Epithelial cell of proximal tubule (primary cell): ENCODE measurements at places on chromosomes 2 and 18.
A peak's percentile ranks its signal among the peaks of the same experiment; 100 is the strongest.

GRCh38 chr2:101597347-101597944, 100.1 kb upstream of the MAP4K4 start:
- DNase-seq: no peak

- DNase-seq: no peak
Measured at GRCh38 chr2:111035830-111036441, 84.8 kb upstream of the BCL2L11 start.

GRCh38 chr2:179860255-179861026, 971 bp downstream of the ZNF385B start:
- no peak for DNase-seq

GRCh38 chr2:241814643-241815476, 5.9 kb downstream of the NEU4 start:
- no peak for DNase-seq

DNA sequence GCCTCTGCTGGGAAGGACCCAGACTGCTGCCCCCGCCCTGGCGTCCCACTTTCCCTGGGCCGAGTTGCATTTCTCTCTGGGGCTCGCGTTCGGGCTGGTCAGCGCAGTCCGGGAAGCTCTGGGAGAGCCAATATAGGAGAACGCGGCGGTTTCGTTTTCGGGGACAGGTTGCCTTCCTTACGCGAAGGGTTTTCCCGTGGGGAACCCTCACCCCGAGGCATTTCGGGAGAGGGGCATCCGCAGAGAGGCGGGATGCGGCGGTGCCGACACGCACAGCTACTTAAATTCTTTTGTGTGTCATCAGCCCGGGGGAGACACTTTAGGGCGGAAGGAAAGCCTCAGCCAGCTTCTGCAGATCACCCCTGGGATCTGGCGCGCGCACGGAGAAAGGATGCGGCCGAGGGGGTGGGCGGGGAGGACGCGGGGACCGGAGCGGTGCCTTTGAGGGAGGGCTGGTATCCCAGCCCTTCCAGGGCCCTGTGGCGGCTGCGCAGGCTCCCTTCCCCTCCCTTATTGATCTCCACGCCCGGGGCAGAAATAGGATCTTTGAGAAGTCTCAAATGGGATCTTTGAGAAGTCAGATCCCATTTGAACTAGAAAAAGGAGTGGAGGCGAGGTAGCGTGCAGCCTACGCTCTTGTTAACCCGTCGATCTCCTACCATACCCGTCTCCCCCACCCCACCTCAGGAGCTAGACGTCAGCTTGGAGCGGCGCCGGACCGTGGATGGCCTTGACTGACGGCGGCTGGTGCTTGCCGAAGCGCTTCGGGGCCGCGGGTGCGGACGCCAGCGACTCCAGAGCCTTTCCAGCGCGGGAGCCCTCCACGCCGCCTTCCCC, 1.2 kb downstream of the GATA6 start:
- no peak for DNase-seq

- no peak for DNase-seq
Measured at GRCh38 chr2:33494155-33494779, 17.8 kb downstream of the RASGRP3 start.

- no peak for DNase-seq
Measured at GRCh38 chr2:48906633-48907032, 151.1 kb upstream of the LHCGR start.

DNA sequence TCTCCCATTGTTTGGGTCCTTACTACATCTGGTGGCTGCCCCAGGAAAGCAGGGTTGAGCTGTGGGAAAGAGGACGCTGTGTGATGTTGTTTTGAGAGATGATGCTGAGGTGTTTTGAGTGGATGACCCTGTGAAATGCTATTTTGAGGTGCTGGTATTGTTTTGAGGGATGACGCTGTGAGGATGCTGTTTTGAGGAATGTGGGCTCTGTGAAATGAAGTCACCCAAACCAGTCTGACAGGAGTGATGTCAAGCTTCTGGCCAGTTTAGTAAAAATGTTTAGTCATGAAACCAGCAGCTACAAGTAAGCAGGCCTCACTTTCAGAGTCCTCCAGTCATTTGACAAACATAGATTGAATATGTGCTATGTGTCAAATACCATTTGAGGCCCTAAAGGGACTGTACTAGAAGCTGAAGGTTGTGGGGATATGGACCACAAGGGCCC, 16.1 kb upstream of the PUM2 start:
- no peak for DNase-seq

- no peak for DNase-seq
Measured at GRCh38 chr2:233473878-233474277, 92.7 kb downstream of the USP40 start.

DNA sequence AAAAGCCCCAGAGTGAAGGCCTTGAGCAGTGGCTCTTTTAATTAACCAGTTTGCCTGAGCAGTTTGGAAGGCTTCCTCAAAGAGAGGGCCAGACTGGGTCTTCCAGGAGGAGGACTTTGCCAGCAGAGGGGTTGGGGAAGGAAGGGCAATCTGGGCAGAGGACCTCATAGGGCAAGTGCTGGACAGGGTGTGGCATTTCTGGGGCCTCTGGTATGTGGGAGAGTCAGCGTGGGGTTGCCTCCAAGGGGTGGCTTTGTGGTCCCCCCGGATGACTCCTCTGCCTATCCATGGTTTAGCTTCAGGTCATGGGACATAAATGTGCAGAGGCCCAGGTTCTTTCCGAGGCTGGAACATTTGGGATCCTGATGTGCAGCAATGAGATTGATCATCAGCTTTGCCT, 12.6 kb downstream of the GLI2 start:
- DNase-seq: no peak

GRCh38 chr2:231399853-231400680, 4.6 kb downstream of the B3GNT7 start:
- no peak for DNase-seq

DNA sequence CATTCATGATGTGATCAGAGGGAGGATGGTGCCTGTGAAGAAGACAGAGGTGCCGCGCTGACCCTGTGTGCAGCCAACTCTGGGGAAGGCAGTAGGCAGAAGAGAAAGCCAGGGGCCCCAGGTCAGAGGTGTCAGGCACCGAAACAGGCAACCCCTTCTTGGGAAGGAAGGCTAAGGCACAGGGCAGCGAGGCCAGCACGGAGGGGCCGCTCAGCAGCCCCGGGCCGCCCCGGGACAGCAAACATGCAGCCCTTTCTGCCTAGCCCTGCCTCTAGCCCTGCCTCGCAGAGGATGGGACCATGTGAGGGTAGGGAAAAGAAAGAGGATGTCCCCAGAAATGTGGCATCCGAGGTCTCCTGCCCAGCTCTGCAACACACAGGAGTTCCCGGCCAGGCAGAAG, 7.7 kb upstream of the MAL start:
- no peak for DNase-seq

DNA sequence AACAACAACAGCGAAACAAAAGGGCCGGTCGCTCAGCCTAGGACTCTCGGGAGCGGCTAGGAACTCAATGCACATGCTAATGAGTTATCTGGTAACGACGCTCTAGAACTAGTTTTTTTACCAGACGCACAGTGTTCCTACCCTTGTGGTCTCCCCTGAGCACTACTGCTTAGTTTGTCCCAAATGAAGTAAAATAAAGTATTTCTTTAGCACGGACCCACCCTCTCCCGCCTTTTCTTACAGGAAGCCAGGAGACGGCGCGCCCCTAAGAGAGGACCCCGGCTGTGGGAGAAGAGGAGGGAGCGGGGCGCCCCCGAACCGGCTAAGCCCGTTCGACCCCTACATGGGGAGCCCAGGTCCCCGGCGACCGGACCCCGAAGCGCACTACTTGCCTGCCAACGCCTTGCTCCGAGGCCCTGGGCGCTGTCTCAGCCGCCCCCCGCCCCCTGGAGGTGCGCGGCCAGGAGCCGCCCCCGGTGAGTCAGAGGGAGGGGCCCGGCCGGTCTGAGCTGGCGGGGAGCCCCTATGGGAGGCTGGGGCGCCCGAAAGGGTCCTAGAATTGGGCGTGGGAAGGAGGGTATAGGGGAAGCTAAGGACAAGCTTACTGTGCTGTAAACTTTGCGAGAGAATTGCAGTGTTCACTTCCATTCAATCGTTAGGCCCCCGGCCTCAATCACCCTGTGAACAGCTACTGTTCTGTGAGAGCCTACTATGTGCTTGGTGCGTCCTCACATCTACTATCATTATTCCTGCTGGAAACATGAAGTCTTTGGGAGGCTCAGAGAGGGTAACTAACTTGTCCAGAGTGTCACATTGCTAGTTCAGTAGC, 3.6 kb upstream of the CAPG start:
- DNase-seq: no peak

DNA sequence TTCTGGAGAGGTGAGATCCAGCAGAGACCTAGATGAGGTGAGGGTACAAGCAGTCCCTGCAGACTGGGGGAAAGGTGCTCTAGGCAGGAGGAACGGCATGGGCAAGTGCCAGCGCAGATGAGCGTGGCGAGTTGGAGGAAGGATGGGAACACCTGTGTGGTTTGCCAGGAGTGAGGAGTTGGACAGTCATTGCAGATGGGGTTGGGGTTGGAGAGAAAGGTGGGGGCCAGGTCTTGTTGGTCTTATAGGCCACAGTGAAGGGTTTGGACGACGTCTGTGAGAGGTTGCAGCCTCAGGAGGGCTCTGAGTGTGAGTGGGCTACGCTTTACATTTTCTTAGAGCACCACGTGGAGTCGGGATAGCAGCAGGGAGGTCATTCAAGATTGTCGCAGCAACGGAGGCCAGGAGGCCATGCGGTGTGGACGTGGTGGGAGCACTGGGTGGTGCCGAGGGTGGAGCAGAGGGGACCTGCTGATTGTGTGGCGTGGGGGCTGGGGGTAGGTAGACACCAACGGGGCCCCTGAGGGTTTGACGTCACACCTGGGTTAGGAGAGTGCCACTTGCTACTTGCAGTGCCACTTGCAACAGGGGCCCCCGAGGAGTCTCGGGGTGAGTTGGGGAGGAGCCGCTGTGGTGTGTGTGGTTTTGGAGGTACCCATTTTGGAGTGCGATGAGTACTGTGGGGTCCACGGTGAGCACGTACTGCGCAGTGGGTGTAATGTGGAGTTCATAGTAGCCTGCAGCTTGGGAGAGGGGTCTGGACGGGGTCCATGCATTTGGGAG, 66.2 kb downstream of the LPIN1 start:
- no peak for DNase-seq

DNA sequence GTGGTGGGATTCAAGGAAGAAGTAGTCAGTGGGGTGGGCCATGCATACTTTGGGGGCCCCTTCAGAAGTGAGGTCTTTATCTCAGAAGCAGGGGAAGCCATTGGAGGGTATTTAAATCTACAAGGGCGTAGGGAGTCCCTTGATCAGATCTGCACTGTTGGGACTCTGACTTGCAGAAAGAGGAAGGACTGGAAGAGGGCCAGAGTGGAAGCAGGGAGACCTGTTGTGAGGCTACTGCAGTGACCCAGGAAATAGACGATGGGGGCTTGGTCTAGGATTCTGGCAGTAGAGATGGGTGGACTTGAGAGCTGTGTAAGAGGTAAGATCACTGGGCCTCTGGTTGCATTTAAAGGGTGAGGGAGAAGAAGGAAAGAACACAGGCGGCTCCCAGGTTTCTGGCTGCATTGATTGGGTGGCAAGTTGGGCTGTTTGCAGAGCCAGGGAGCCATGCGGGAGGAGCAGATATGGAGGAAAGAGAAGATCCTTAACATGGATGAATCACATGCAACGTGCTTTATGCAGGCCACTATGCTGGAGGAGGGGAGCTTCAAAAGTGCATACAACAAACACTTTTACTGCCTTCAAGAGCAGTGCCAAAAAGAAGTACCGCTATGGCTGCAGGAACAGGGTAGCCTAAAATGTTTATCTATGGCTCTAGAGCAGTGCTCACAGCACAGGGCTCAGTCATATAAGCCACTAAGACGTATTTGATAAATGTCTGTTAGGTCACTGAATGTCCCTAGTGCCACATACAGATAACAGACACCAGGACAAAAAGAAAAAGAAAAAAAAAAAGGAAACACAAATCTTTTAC, 2.3 kb downstream of the SFXN5 start:
- no peak for DNase-seq

DNA sequence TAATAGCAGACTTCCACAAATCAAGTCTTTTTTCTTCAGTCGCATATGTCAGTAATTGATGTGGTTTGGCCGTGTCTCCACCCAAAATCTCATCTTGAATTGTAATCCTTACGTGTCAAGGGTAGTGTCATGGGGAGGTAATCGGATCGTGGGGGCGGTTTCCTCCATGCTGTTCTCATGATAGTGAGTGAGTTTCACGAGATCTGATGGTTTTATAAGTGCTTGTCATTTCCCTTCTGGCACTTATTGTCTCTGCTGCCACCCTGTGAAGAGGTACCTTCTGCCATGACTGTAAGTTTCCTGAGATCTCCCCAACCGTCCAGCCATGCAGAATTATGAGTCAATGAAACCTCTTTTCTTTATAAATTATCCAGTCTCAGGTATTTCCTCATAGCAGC, 478.8 kb downstream of the PTPRM start:
- no peak for DNase-seq

DNA sequence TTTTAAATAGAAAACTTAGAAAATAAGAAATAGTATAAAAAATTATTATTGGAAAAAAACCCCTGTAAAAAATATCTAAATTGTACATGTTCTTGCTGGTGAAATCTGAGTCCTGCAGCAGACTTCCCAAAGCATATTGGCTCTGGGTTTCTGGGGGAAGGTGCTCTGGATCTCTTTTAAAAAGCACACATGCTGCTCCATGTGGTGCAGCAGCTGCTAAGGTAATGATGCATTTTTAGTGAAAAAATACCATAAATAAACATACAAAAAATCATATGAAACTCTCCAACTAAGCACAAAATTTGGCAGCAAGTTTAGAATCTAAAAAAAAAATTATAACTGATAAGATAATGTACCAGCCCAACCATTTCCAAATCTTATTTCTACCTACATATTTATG, 216.5 kb downstream of the GPD2 start:
- DNase-seq: no peak

GRCh38 chr2:228417526-228417925, 236.0 kb upstream of the SPHKAP start:
- DNase-seq: peak; percentile 56

- DNase-seq: no peak
Measured at GRCh38 chr2:223908304-223908998, 36.7 kb downstream of the WDFY1 start.

DNA sequence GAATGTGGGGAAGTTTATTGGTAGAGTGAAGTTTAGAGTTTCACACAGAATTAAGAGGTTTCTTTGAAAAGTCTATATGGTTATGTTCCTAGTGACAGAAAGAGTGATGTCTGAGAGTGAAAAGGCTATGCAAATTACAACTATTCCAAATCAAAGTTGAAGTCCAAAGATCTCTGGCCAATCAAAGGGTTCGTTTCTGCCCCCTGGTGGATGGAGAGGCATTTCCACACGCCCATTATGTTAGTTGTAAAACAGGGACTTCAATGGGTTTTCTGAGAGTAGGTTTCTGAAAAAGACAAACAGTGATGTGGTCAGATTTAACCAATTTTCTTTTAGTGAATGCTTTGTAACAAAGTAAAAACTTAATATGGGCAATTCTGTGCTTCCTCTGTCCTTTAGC, 441.5 kb upstream of the POU3F3 start:
- DNase-seq: no peak

GRCh38 chr2:26605999-26606846, 34.9 kb downstream of the CIB4 start:
- DNase-seq: no peak

GRCh38 chr2:142930835-142931398, 53.5 kb downstream of the KYNU start:
- no peak for DNase-seq

GRCh38 chr2:188897096-188897495, 77.1 kb upstream of the COL3A1 start:
- DNase-seq: no peak
